Stimulated activated naive CD8-positive, alpha-beta T cell treated with anti-CD3 and anti-CD28 coated beads, Interleukin-15, Interleukin-2, amounts not matched to agents 100 U/mL and 50 U/mL, for 24 hours (primary cell): ENCODE measurements at places on chromosomes 16 and 17.

GRCh38 chr16:65049679-65050078 is 72.2 kb downstream of the CDH11 start:
- DNase-seq, result no peak

- no peak for DNase-seq
Measured at GRCh38 chr16:23317266-23317661, 15.2 kb downstream of the SCNN1B start.

- no peak for DNase-seq
Measured at GRCh38 chr17:17528696-17529652, 32.8 kb upstream of the RASD1 start.

GRCh38 chr17:79832218-79833109 is 6.8 kb downstream of the CBX4 start:
- DNase-seq, result no peak

DNA sequence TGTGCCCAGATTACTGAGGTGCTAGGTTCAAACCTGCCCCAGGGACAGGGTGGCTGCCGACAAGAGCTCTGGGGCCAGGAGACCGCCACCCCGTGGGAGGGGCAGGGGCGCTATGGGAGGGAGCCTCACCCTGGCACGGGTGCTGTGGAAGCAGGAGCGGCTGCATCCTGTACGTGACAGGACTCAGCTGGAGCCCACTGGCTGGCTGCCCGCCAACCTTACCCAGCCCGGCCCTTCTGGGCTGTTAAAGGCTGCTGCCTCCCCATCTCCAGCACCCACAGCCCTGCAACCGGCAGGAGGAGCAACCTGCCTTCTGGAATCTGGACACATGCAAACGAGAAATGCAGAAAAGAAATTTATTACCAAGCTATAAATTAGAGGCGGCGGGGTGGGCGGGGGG is 11.2 kb downstream of the PAM16 start:
- DNase-seq, result no peak

DNA sequence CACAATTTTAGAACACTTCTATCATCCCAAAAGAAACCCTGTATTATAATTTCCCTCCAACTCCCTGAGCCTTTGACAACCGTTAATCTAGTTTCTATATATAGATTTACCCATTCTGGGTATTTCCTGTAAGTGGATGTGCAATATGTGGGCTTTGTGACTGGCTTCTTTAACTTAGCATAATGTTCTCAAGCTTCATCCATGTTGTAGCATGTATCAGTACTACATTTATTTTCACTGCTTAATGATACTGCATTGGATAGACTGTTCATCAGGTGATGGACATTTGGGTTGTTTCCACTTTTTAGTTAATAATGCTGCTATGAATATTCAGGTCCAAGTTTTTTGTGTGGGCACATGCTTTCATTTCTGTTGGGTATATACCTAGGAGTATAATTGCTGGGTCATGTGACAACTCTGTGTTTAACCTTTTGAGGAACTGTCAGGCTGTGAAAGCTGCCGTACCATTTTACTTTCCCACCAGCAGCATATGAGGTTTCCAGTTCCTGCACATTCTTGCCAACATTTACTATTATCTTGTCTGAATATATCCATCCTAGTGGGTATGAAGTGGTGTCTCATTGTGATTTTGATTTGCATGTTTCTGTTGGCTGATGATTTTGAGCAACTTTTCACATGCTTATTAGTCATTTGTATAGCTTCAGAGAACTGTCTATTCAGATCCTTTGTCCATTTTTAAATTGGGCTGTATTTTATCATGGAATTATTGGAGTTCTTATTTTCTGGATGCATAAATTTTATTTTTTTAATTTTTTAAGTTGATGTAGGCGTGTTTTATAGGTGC is 16.4 kb downstream of the REXO5 start:
- DNase-seq, result no peak

DNA sequence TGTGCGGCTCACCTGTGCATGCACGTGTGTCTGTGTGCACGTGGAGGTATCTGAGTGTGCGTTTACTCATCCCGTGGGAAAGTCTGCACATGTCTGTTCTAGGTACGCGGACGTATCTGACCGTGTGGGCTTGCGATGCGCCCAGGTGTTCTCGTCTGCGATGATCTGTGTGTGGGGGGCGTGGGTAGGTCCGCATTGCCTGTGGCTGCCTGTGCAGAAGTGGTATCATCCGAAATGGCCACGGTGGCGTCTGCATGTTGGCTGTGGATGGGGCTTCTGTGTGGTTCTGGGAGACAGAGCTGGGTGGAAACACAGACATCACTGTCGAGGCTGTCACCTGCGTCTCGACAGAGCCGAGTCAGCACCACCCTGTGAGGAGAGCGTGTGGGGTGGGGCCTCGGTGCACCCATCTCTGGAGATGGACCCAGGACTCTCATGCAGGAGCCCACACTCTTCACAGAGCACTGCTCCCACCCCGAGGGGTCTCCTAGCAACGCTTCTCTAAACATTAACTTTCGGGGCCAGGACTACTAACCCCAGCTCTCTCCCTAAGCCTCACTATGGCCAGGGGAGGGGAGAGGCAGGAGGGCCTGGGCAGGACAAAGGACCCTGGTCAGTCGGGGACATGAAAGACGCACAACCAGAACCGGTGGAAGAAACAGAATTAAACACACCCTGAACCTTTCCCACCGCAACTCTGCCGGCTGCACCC is 8.4 kb downstream of the DPEP1 start:
- no peak for DNase-seq

DNA sequence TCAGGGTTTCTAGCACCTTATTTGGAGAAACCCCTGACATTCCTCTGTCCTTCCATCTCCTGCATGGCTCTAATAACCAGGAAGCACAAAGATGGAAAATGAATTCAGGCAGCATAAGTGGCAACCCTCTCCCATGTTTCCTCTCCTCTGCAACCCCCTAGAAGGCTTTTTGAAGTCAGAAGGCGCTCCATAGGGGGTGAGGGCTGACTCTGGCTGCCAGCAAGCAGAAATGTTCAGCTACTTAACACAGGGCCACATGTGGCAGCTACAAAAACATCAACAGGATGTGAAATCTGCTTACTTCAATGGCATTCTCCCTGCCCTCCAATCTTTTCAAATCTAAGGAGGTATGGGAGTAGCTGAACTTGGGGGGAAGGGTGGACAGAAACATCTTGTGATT is 55.2 kb upstream of the IRX5 start:
- DNase-seq, result no peak

- DNase-seq, result no peak
Measured at GRCh38 chr17:75013092-75013559, 656 bp downstream of the MRPL58 start.

DNA sequence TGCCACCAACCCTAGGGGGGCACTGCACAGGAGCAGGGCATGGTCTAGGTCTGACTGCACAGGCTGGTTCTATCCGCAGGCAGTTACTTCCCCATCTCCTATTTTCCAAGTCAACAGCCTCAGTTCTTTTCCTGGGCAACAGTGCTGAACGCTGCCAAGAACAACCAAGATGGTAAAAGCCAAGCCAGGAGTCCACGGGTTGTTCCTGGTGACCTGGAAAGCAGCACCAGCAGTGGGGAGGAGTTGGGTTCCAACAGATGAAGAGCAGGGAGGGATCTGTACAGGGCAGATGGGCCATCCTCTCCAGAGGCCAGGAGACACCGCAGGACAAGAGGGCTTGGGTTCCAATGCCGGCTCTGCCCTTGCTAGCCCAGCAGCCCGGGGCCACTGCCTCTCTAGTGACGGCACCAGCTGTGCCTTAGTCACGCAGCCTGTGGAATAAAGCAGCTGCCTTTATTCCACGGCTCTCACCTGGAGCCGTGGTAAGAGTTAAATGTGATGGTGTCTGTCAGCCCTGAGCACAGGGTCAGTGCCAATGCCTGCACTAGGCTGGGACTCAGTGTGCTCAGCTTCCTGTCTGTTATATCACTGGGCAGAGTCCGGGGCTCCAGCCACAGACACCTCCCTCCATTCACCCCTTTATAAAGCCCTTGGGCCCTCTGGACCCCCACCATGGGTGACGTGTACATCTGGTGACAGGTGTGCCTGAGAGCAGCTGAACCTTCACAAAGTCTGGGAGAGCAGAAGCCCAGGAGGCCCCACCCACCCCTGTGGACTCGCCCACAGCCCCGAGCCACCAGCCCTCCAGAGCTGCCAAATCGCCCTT is 44.9 kb downstream of the MARF1 start:
- no peak for DNase-seq

- no peak for DNase-seq
Measured at GRCh38 chr17:78133179-78133951, 2.8 kb downstream of the TMC8 start.

DNA sequence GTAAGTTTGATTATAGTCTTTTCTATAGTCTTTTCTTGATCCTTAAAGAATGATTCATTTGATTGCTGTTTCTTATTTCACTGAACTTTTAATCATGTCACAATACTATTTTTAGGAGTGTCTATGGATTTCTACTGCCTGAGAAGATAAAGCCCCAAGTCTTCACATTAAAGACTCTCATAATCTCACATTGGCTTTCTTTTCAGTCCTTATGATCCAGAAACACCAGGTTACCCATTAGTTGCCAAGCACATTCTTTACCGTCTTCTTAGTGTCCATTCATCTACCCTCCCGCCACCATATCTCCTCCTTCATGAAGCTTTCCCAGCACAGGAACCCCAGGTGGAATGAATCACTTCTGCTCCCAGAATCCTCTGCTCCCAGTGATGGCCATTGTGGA is 49.5 kb upstream of the MYOCD start:
- DNase-seq, result no peak

GRCh38 chr17:3974980-3975379 is 10.7 kb upstream of the ATP2A3 start:
- no peak for DNase-seq

GRCh38 chr17:70343114-70343513 is 173.8 kb downstream of the KCNJ2 start:
- DNase-seq, result no peak

DNA sequence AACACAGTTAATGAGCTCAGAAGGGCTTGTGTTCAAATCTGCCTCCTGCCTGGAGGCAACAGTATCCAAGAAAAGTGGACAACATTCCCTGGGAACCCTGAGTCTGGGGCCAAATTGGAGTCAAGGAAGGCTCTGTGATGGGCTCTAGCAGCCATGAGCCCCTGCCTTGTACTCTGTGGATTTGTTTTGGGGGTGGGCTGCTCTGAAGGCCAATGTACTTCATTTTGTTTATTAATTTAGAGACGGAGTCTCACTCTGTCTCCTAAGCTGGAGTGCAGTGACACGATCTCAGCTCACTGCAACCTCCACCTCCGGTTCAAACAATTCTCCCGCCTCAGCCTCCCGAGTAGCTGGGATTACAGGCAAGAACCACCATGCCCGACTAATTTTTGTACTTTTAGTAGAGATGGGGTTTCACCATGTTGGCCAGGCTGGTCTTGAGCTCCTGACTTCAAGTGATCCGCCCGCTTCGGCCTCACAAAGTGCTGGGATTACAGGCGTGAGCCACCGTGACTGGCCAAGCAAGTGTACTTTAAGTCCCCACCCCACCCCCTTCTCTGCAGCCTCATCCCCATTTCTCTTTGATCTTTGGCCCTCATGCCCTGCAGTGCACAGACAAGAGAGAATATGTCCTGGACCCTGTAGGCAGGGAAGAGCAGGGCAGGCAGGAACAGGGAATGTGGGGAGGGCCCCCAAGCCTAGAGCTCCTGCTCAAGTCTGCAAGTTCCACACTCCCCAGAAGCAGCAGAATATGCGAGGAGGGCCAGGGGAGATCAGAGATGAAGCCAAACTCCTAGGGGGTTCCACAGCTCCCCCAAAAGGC is 2.7 kb upstream of the GIP start:
- no peak for DNase-seq

DNA sequence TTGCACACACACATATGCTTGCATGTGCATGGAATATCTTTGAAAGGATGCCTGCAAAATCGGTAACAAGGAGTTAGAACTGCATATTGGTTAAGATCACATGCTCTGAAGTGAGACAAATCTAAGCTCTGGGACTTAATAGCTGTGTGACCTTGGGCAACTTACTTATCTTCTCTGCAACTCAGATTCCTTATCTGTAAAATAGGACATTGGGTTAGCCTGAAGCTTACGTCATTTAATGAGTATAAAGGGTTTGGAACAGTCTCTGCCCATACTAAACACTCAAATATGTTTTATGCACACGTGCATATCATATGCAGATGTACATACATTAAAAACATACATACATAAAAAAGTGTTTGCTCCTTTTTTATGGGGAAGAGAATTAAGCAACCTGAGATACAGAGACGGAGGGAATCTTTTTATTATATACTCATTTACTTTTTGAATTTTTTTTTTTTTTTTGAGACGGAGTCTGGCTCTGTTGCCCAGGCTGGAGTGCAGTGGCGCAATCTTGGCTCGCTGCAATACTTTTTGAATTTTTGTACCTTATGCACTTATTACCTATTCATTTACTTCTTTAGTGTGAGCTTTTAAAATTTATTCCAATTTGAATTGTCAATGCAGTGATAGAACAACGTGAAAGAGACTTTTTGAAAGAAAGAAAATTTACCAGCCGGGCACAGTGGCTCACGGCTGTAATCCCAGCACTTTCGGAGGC is 206.2 kb downstream of the CCDC182 start:
- no peak for DNase-seq

DNA sequence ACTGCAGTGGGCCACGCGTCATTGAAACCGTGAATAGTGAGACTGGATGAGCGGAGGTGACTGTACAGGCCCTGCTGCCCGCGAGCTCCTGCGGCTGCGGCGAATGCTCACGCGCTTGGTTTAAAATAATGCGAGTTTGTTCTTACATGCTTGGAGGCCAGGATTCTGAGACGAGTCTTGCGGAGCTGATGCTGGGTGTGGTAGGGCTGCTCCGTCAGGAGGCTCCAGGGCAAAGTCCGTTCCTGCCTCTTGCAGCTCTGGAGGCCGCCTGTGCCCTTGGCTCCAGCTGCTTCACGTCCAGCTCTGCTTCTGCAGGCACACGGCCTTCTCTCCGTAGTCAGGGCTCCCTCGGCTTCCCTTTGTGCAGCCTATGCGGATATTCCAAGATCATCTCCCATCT is 9.5 kb downstream of the ACSF3 start:
- DNase-seq, result no peak

- DNase-seq, result no peak
Measured at GRCh38 chr16:65981057-65981456, 385.4 kb upstream of the CDH5 start.

- DNase-seq, result peak; percentile 71
Measured at GRCh38 chr16:29811896-29812665, at the start of gene PRRT2. TSS of gene PRRT2 (plus strand) at chr16:29812193. CDS start at chr16:29813055, 862 bp downstream.

- DNase-seq, result no peak
Measured at GRCh38 chr17:44872131-44872768, 24.6 kb downstream of the HIGD1B start.

DNA sequence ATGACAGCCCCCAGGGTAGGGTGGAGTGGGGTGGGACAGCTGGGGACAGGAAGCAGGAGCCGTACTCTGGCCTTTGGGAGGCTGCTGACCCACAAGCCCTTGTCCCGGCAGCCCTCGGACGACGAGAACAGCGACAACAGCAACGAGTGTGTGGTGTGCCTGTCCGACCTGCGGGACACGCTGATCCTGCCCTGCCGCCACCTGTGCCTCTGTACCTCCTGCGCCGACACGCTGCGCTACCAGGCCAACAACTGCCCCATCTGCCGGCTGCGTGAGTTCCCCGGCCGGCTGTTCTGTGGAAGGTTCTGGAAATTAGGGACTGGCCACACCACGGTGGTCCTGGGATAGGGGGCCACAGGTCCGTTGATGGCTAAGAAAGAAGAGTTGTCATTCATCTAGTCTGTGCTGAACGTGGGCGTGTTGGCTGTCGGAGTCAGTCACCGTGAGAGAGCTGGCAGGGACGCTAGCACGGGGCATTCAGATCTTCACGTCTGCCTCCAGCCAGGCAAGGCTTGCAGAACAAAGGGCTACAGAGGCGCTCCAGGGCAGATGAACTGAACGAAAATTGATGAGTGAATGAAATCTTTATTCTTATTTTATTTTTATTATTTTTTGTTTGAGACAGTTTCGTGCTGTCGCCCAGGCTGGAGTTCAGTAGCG is 19.8 kb upstream of the NUDT16L1 start:
- no peak for DNase-seq
